Testis (tissue), 5 donors: ENCODE measurements at places on chromosomes 11 and 22.

GRCh38 chr11:44726283-44727113, at the start of gene TSPAN18:
Gene TSPAN18, plus strand, starts transcription at chr11:44726962. Its CDS starts 179,455 bp downstream, at chr11:44906417.
- DNase-seq: no peak

DNA sequence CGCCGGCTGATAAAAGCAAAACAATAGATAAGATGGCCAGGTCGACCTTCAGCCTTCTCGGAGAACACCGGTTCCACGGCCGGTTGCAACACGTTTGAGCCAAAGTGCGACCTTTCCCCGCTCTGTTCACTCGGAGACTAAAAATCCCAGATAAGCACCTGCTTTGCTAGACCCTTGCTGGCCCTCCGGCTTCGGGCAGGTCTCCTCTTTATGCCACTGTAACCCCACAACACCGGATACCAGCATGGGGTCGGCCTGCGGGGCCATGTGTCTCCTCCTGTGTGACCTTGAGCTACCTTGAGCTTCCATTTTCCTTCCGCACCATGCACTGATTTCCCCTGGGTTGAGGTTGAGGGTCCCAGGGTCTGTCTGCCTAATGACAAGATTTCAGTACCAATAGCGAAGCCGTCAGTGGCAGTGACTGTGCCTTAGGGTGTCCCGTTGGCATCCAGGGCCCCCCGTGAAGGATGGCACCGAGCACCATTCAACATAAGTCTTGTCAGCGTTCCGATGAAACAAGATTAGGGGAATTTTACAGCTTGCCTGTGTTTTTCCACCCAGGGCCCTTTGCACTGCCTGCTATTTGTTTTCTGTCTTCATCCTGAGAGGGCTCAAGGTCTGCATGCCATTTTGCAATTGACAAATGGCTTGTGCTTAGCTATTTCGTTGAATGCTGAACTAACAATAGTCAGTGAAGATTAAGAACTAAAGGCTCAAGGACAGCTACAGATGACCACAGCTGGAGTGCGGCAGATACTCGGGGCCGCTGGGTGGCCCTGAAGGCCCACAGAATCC, 118.6 kb downstream of the KCNQ1 start:
- DNase-seq: no peak

DNA sequence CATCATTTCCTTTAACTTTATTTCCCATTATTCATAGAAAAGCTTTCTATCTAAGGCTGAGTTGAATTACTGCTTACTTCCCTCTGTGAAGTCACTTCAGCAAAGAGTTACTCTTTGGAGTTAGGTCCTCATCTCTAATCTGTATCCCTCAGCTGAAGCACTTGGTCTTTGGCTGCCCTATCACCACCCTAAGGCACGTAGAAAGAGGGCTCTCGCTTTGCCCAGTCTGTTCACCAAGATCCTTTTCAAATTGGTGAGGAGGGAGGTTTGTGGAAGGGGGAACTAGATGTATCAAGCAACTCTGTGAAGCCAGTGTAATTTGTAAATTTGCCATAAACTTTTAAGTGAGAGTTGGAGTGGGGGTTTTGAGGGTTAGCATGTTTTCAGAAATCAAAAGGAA, 43.4 kb downstream of the PAX6 start:
- DNase-seq: no peak

GRCh38 chr11:123429336-123429735, 733 bp upstream of the GRAMD1B start:
- DNase-seq: no peak

- no peak for DNase-seq
Measured at GRCh38 chr11:63534895-63535461, 1.6 kb upstream of the PLAAT4 start.

- no peak for DNase-seq
Measured at GRCh38 chr11:33633251-33634003, 67.2 kb downstream of the C11orf91 start.

GRCh38 chr22:41620589-41621098, at the start of gene DESI1:
Gene DESI1, minus strand, starts transcription at chr22:41621043. Its CDS starts 204 bp downstream, at chr22:41620839.
- peak; percentile 35 for DNase-seq

GRCh38 chr11:73818846-73819245, 31.2 kb downstream of the MRPL48 start:
- DNase-seq: no peak

- DNase-seq: peak; percentile 10
Measured at GRCh38 chr11:72229336-72229924, 4.9 kb downstream of the INPPL1 start.

DNA sequence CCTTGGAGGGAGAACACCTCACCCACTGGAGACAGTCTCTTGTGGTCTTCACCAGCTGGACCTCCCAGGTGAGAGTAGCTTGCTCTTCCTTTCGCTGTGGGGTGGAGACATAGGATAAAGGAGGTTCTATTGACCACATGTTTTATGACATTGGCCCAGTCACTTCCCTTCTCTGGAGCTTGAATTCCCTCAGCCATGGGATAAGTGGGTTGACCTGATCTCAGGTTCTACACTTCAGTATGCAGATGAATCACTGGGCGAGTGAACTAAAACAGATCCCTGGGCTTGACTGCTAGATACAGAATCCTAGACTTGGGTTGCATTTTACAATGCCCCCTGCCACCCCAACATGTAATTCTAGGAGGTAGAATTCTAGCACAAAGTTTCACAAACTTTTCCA, 54.8 kb upstream of the PRSS23 start:
- DNase-seq: no peak

- DNase-seq: peak; percentile 36
Measured at GRCh38 chr11:93740031-93740729, 1.1 kb downstream of the TAF1D start.

DNA sequence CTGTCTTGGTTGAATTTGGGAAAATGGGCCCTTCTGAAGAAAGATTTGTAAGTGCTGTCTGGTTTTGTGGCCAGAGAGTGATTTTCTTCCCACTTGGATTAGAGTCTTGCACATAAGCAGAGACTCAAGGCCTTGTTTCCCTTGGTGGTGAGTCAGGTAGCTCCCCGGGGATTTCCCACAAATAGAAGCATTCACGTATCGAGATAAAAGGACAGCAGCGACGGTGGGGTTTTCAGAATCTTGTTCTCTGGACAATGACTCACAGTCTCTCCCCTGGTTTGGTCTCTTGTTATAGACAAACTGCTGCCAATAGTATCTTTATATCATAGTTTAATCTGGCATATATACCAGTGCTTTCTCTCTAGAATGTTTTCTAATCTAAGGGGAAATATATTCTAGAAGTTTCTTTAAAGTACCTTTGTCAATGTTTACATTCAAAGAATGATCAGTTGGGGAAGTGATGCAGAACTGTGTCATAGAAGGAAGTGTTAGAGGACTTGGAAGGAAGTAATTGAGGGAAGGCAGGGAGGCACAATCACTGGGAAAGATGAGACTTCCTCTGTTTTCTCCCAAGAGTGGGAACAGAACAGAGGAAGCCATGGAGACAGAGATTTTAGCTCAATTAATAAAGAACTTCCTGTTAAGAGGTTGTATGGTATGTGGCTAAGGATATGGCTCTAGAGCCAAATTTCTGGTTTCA, 18.1 kb downstream of the POLA2 start:
- no peak for DNase-seq

DNA sequence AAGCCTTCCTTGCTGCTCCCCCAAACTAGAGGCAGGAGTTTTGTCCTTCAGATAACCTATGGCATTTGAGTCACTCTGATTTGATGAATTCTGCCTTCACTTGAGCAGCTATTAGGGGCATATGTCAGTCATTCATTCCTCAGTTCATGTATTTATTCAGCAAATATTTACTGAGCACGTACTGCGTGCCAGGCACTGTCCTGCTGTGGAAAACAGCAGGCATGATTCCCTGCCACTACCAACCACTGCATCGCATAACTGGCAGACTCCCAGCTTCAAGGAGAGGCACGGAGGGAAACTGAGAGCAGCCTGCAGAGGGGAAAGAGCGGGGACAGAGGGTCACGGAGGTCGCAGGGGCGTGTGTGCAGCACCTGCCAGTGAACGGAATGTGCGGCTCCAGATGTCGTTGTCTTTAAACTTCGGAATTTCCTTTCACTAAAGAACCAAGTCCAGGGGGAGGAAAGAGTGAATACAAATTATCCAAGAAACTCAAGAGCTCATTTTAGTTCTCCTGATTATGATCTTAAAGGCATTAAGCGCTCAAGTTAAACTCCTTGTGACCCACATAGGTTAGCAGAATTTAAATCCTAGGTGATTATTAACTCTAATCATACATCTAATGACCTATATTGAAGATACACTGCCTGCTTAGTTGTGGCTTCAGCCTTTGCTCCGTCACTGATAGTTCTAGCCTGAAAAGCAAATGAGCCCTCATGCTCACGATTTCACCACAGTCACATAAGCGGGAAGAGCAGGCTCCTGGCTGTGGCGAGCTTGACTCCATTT, 12.6 kb downstream of the PPARA start:
- no peak for DNase-seq

- DNase-seq: no peak
Measured at GRCh38 chr11:111001986-111002611, 243.4 kb upstream of the POU2AF2 start.

DNA sequence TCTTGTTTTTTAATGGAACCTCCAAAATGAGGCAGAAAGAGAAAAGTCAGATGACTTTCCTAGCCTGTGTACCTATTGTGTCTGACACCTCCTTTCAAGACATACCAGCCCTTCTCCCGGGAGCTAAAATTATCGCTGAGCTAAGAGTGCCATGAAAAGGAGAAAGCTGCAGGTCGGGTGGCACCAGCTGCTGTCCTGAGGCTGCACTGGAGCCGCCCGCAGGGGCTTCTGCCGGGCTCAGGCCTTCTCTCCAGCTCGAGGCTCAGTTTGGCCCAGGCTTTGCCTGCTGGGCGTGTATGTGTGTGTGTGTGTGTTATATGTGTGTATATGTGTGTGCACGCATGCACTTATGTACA, 27.7 kb upstream of the RAB1B start:
- no peak for DNase-seq

GRCh38 chr11:93324500-93324899, 6.0 kb upstream of the DEUP1 start:
- no peak for DNase-seq

DNA sequence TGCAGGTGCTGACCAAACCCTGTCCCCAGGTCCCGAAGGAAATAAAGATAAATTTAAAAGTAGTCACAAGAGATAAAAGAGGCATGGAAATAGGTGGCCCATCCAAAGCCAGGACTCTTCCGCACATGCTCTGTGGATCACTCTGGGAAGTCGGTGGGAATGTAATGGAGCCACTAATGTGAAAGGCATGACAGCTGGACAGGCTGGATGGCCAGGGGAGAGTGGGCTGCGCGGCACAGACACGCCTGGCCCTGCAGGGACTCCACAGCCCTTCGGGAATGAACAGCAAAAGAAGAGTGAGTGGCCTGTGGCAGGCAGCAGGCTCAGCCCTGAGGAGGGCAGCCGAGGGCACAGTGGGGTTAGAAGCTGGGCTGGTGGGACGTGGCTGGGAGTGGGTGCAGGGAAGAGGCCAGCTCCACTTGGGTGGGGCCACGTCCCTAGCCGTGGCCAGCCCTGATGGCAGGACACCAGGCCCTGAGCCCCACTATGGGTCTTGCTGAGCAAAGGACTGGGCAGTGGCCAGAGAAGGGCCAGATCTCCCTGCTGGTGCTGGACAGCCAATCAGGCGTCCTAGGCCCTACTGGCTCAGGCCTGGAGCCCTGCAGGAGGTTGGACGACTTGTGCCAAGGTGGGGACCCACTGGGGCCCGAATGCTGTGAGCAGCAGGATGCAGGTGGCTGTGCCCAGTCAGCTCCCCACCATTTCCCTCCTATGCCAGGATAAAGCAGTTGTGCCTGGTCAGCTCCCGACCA, 31.3 kb upstream of the GNB1L start:
- no peak for DNase-seq

DNA sequence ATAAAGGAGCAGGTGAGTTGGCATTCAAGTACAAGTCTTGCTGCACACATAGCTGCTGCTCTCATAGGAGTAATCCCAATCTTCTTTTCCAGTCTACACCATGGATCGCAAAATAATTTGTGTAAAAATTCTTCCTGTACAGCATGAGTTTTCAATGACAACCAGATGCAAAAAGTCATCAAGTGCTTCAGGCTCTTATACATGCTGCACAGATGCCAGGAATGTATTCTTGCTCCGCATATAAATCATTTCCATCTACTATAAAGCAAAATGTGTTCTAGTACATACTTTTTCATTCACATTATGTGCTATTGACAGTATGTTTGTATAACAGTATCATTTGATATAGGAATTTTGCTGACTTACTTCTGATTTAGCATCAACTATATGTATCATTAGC, 35.4 kb downstream of the NXPE2 start:
- DNase-seq: no peak

GRCh38 chr11:2096919-2097301, 42.3 kb downstream of the IGF2 start:
- peak; percentile 38 for DNase-seq

- no peak for DNase-seq
Measured at GRCh38 chr11:134250675-134251074, 2.5 kb downstream of the THYN1 start.

DNA sequence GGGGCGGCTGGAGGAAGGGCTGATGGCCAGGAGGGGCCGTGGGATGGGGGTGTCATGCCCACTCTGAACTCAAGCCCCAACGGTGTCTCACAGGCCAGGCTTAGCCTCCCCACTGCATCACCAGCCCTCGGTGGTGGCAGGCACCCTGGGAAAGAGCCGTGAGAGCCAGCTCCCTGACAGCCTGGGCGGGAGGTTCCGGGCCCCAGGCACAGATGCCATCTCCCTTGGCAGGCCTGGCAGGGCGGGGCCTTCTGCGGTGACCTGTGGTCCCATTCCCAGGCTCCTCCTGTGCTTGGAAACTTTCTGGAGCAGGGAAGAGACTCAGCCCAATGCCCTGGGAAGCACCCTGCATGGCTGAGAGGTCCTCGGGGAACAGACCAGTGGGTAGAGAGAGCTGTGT, 4.8 kb downstream of the PHLDA2 start:
- DNase-seq: no peak

DNA sequence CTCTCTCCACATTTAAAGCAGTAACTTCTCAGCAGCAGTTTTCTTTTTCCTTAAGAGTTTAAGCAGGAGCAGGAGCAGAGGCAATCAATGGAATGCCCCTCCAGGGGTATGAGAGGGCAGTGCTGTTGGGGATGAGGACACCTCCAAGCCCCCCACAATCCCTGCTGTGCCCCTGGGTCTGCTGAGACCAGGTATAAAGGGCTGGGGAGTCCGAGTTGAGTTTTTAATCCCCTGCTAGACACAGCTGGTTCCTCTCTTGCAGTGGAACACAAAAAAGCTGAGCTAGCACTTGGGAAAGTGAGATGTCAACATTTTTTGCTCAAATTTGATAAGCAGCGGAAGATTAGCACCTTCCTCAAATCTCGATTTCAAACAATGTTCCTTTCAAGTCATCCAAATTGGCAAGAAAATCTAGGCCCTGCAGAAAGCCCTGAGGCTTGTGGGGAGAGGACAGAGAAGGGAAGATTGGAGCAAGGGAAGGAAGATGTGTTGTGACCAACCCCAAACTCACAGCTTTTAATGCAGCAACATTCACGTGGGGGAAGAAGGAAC, 581.9 kb downstream of the SOX6 start:
- DNase-seq: no peak

- DNase-seq: no peak
Measured at GRCh38 chr22:27466778-27467438, 334.6 kb downstream of the MN1 start.

- DNase-seq: peak; percentile 82
Measured at GRCh38 chr11:134331354-134332188, at the start of gene GLB1L2. Gene GLB1L2, plus strand, starts transcription at chr11:134331988. Its CDS starts 74 bp downstream, at chr11:134332062.

- DNase-seq: peak; percentile 91
Measured at GRCh38 chr22:22959147-22959827, 71.7 kb downstream of the IGLL5 start.
